ENCODE measurements at places on chromosomes 5 and 9.

GRCh38 chr5:171433352-171433698 is 13.9 kb downstream of the FGF18 start:
- H3K27ac ChIP-seq = no peak overlapping the region
- no peak for DNase-seq
- H3K27me3 ChIP-seq = no peaks in the 10 kb centered on the region
- H3K36me3 ChIP-seq = no peaks in the 10 kb centered on the region
- no peaks in the 10 kb centered on the region for H3K4me1 ChIP-seq
- no peak overlapping the region for H3K4me3 ChIP-seq

- no peak overlapping the region for H3K27ac ChIP-seq
- H3K4me1 ChIP-seq = no peaks in the 10 kb centered on the region
- peaks cover 16% of the 10 kb centered on the region for H3K27me3 ChIP-seq
- no peak for DNase-seq
- H3K4me3 ChIP-seq = no peak overlapping the region
Observed at GRCh38 chr5:136020383-136021015, 8.3 kb upstream of the TGFBI start.

- no peak overlapping the region for H3K4me3 ChIP-seq
- H3K27me3 ChIP-seq = peaks cover 30% of the 10 kb centered on the region
- H3K36me3 ChIP-seq = no peaks in the 10 kb centered on the region
- no peak overlapping the region for H3K27ac ChIP-seq
- DNase-seq = no peak
- H3K4me1 ChIP-seq = no peaks in the 10 kb centered on the region
Observed at GRCh38 chr9:95666096-95666784, 149.5 kb upstream of the PTCH1 start.

GRCh38 chr5:36637101-36637500 is 30.7 kb downstream of the SLC1A3 start:
- no peaks in the 10 kb centered on the region for H3K36me3 ChIP-seq
- no peaks in the 10 kb centered on the region for H3K4me1 ChIP-seq

DNA sequence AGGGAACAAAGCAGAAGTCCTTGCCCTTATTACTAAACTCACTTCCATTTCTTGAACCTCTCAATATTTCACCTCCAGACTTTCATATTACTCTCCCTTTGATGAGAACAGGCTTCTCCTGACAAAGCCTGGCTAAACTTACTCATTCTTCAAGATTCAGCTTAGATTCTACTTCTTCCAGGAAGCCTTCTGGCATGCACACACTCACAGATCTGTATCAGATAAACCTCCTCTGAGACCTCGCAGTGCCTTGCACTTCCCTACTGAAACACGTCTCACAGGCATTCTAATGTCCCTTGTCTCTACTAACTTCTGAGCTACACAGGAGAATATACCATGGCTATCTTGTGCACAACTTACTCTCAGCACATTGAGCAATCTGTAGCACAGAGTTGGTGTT is 16.6 kb upstream of the PAPPA start:
- H3K36me3 ChIP-seq = no peaks in the 10 kb centered on the region
- no peak overlapping the region for H3K27ac ChIP-seq
- no peak overlapping the region for H3K4me3 ChIP-seq
- H3K27me3 ChIP-seq = no peaks in the 10 kb centered on the region
- no peak for DNase-seq
- H3K4me1 ChIP-seq = no peaks in the 10 kb centered on the region

GRCh38 chr9:121637713-121638220 is 13.7 kb upstream of the DAB2IP start:
- no peaks in the 10 kb centered on the region for H3K36me3 ChIP-seq
- no peak for DNase-seq
- H3K27ac ChIP-seq = no peak overlapping the region
- peaks cover 7% of the 10 kb centered on the region for H3K27me3 ChIP-seq
- no peak overlapping the region for H3K4me3 ChIP-seq

DNA sequence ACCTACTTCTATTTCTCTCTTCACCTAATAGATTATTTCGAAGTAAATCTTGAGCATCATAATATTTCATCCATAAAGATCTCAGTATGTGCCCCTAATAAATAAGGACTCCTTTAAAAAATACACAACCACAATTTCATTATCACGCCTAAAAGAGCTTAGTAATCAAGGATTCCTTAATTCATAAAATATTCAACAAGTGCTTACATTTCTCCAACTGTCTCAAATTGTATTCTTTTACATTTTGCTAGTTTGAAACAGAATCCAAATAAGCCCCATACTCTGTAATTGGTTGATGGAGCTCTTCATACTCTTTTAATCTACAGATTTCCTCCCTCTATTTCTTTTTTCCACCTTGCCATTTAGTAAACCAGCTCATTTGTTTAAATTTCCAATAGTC is 317.6 kb downstream of the NDUFS4 start:
- no peaks in the 10 kb centered on the region for H3K27me3 ChIP-seq
- no peak overlapping the region for H3K27ac ChIP-seq
- H3K36me3 ChIP-seq = no peaks in the 10 kb centered on the region
- no peak for DNase-seq

DNA sequence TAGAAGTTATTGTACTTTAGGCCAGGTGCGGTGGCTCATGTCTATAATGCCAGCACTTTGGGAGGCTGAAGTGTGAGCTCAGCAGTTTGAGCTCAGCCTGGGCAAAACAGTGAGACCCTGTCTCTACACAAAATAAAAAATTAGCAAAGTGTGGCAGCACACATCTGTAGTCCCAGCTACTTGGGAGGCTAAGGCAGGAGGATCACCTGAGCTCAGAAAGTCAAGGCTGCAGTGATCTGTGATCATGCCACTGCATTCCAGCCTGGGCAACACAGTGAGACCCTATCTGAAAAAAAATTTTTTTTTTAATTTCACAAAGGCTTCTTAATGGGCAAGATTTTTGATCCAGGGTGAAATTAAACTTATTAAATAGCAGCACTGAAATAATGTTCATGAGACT is 92.8 kb downstream of the CDC42SE2 start:
- no peak for DNase-seq
- no peak overlapping the region for H3K4me3 ChIP-seq
- H3K4me1 ChIP-seq = peaks cover 43% of the 10 kb centered on the region
- H3K36me3 ChIP-seq = peaks cover 30% of the 10 kb centered on the region
- H3K27me3 ChIP-seq = no peaks in the 10 kb centered on the region
- H3K27ac ChIP-seq = peak overlapping the region; percentile 35

Measured in activated CD4-positive, alpha-beta T cell treated with anti-CD3 and anti-CD28 coated beads, Interleukin-2, amount 10 ng/mL, durations not matched to agents 24 days and 14 days (primary cell).